ENCODE measurements at places on chromosomes 2 and 18. TPM values are rescaled to one million over a fixed set of nuclear protein-coding genes. Genes with fewer than 3 reads are reported as not detected.

DPYSL5 gene
- 3.8 TPM for total RNA-seq

CGREF1 gene
- total RNA-seq = 7.9 TPM

CXCR2 gene
- not detected for total RNA-seq

CASP10 gene
- 2.5 TPM for total RNA-seq

TDRD15 gene
- total RNA-seq = not detected

TEX261 gene
- total RNA-seq = 90.1 TPM

HRH4 gene
- not detected for total RNA-seq

SMYD1 gene
- not detected for total RNA-seq

NDUFS1 gene
- total RNA-seq = 60.0 TPM

DCAF17 gene
- total RNA-seq = 7.8 TPM

ANTXR1 gene
- 167 TPM for total RNA-seq

ACTR3 gene
- 275 TPM for total RNA-seq

MSH6 gene
- total RNA-seq = 87.4 TPM

RUFY4 gene
- total RNA-seq = not detected

CHRNG gene
- not detected for total RNA-seq

ADAM23 gene
- total RNA-seq = 10.0 TPM

CXCR1 gene
- not detected for total RNA-seq

PTPRN gene
- 2.2 TPM for total RNA-seq

TANC1 gene
- total RNA-seq = 10.6 TPM

OR6B2 gene
- total RNA-seq = not detected

MRPS5 gene
- total RNA-seq = 78.0 TPM

STARD6 gene
- total RNA-seq = not detected

GCG gene
- total RNA-seq = not detected

RPRM gene
- not detected for total RNA-seq

PRSS56 gene
- total RNA-seq = 0.16 TPM

FRZB gene
- 0.07 TPM for total RNA-seq

RESP18 gene
- not detected for total RNA-seq

CYRIA gene
- total RNA-seq = 0.14 TPM
